ENCODE measurements at places on chromosomes 1 and 21.

GRCh38 chr1:112548547-112548946 lies 39.8 kb downstream of the WNT2B start:
- no peak for DNase-seq

DNA sequence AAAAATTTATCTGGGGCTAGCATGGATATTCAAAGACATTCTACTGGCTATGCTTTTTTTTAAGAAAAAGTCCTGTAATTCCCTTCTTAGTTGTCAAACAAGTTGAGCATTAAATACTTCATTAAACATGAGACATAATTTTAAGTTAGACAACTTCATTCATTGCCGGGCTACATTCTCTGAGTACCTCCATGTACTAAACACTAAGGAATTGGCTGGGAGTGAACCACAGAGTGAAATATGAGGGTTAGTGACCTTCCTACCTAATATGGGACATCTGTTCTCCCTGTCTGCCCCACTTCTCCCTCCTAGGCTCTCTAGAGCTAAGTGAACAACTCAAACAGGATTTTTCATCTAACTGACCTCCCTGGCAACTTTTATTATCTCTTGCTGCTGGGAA lies 370.4 kb downstream of the VAV3 start:
- DNase-seq: no peak

DNA sequence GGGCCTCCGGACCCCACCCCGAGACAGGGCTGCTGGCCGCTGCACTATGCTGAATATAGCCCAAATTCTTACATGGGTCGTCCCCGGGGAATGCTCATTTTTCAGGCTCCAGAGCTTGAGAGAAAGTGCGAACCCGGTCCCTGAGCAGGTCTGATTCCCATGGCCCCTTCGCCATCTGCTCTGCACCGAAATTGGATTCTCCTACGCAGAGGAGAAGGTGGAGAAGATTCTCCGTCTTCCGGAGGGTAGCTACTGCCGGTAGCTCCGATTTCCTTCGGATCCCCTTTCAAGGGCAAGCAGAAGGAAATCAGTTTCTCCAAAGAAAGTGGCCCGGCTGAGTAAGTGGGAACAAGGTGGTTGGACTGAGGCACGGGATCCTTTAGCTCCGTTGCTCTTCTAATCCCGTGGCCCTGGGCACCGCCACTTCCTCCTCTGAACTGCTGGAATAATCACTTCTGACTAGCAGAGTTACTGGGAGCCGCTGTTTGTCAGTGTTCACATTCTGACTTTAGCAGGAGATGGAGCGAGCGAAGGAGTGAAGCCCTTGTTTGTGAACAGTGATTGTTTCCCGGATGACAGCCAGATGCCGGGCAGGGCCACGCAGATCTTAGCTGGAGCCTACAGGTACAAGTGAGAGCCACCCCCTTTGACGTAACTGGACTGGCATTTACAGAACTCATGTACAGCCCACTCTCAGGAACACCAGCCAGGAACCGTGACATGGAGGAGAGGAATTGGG lies 1.1 kb upstream of the ZNF496 start:
- DNase-seq: no peak

- DNase-seq: no peak
Observed at GRCh38 chr1:157724537-157725220, 24.1 kb upstream of the FCRL3 start.

GRCh38 chr1:49098866-49099265 lies 322.2 kb upstream of the BEND5 start:
- DNase-seq: no peak

DNA sequence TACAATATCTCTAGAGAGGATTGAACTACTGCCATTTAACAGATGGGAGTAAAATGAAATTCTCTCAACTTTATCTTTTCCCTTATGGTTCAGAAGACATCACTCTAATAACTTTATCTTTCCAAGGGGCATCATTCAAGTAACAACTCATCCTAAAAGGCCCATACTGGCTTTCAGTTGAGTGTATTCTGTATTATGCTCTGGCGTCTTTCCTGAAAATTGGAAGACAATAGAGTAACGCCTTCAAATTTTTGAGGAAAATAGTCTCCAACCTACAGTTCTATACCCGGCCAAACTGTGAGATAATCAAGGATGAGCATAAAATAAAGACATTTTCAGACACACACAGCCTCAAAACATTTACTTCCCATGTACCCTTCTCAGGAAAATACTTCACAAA lies 103.3 kb downstream of the RERE start:
- no peak for DNase-seq

DNA sequence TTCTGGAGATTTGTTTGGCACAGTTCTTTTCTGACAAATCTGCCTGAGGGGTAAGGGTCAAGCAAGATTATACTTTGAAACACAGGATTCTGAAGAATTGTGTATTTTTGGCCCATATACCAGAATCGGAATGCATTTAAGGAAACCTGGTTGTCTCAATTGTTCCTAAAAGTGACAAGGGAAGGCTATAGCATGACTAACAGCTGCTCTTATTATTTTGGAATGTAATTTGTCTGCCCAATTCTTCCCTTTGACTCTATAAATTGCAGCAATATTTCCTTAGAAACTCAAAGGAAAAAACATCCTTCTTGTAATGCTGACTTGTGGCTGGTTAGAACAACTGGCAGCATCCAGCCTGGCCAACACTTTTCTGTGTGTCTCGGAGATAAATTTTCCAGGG lies 15.8 kb upstream of the VCAM1 start:
- DNase-seq: no peak

- no peak for DNase-seq
Observed at GRCh38 chr21:35648512-35648911, 411.8 kb downstream of the SETD4 start.

- DNase-seq: no peak
Observed at GRCh38 chr1:98668733-98669132, 7.2 kb downstream of the SNX7 start.

- no peak for DNase-seq
Observed at GRCh38 chr1:245168086-245168485, 13.3 kb downstream of the KIF26B start.

- no peak for DNase-seq
Observed at GRCh38 chr1:99469550-99469971, 176.4 kb upstream of the PALMD start.

Measured in activated CD8-positive, alpha-beta T cell treated with anti-CD3 and anti-CD28 coated beads, Interleukin-2, amount 10 ng/mL, durations not matched to agents 7 days and 5 days (primary cell).